ENCODE measurements at places on chromosomes 2 and 18. TPM values are rescaled to one million over a fixed set of nuclear protein-coding genes. Genes with fewer than 3 reads are reported as not detected.

DNA sequence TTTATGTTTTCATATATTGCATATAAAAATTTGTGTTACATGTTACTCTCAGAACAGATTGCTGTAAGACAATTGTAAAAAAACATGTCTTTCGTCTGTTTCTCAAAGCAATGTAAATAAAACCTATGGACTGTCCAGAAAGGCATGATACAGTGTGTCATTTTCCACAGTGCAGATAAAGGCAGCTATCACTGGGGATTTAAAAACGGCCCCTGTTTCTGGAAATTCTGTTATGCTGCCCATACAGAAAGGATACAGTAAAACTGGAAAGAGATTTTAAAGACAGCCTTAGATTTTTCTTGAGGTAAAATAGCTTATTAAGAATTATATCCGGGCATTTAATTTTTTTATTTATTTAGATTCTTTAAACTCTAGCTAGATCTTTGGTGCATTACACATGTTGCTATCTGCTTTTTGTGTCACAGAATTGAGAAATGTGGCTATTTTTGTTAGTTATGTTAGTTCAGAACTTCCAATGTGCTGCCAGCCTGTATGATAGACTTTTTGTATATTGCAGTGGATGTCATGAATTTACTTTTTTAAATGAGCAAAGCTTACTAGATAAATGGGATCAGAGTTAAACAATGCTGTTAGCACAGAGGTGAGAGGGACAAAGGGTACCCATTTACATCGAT lies 859 bp upstream of the INO80D start:
- peak; percentile 4 for DNase-seq

DNA sequence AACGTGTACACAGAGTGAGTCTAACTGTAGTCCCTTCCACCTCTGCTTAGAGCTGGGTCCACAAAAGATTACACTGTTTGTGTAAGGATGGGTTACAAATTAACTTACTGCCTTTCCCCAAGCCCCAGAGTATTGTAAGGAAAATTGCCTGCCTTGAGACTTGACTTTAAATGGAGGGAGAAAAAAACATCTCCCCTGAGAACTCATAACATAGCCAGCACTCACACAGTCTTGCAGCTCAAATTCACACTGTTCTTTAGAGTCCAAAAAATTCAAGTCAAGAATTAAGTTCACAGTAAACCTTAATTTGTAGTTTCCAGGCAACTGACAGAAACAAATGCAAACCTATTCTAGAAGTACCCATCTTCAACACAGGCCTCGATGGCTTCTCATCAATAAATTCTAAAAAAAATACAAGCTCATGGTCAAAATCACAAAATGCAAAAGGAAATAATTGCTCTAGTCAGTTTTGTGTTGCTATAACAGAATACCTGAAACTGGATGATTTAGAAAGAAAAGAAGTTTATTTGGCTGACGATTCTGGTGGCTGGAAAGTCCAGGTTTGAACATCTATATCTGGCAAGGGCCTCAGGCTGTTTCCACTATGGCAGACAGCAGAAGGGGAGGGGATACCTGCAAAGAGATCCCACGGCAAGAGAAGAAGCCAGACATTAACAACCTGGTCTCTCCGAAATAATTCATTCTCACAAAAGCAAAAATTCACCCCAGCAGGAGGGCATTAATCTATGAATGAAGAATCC lies 34.6 kb upstream of the TMEM17 start:
- no peak for DNase-seq

DNA sequence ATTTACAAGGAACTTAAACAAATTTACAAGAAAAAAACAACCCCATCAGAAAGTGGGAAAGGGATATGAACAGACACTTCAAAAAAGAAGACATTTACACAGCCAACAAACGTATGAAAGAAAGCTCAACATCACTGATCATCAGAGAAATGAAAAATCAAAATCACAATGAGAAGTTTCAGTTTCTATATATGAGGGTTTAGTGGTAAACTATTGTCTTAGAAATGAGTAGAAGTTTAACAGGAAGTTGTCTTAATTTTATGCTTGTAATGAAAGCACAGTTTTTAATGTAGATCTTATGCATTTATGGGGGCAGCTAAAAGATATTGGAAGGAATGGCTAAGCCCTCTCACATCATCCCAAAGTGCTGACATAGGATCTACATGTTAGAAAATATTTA lies 325.4 kb downstream of the ERBB4 start:
- DNase-seq: no peak

DNA sequence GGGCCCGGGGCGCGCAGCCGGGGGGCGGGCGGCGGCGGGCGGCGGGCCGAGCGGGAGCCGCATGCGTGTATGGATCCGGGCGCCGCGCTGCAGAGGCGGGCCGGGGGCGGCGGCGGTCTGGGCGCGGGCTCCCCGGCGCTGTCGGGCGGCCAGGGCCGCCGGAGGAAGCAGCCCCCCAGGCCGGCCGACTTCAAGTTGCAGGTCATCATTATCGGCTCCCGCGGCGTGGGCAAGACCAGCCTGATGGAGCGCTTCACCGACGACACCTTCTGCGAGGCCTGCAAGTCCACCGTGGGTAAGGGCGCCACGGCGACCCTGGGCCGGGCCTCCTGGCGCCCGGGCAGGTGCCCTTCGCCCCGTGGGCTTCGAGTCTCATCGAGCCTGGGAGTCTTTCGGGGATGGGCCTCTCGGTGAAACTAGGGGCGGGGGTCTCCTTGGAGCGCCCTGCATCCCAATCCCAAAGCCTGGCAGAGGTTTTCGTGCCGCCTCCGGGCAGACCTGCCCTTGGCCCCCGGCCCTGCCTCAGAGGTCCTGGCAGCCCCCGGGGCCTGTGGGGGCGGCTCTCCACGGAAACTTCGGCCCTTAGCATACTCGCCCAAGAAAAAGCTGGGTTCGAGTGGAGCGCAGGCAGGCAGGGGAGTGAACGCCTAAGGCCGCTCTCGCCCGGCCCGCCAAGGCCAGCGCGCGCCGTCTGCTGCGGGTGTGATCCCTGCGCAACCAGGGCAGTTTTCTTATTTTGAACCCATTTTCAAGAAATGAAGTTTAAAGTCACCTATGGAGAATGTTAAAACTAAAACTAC lies 622 bp downstream of the RAB12 start:
- DNase-seq: peak; percentile 18

DNA sequence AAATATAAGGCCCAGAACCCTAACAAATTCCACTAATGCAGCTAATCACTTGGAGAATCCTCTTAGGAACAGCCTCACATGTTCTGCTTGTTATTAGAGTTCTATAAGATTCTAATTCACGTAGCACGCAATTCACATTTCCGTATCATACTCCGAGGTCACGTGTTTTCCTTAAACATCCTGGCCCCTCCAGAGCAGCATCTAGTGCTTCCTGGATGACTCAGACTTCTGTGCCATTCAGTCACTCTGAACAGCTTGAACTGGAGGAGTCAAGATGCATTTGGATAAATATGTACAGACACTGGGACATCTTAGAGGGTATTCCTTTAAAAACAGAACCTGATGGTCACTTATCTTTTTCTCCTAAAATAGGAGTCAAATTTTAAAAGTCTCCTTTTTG lies 156.5 kb downstream of the MYO5B start:
- no peak for DNase-seq

DNA sequence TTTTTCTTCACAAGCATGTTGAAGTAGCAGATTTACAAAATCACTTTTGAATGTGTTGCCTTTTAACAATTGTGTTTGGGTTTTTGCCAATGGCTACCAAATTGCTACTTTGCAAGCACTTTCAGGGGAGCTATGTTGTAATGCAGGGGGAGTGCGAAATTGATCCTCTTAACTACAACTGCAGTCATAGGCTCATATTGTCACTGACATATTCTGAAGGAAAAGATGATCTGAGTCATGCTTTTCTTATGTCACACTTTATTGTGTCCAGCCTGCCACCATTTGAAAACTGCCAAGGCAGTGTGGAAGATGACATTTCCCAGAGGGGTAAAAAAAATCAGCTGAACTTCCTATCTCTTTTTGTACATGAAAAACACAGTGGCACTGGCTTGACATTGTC lies 74.9 kb downstream of the GPD2 start:
- DNase-seq: no peak

DNA sequence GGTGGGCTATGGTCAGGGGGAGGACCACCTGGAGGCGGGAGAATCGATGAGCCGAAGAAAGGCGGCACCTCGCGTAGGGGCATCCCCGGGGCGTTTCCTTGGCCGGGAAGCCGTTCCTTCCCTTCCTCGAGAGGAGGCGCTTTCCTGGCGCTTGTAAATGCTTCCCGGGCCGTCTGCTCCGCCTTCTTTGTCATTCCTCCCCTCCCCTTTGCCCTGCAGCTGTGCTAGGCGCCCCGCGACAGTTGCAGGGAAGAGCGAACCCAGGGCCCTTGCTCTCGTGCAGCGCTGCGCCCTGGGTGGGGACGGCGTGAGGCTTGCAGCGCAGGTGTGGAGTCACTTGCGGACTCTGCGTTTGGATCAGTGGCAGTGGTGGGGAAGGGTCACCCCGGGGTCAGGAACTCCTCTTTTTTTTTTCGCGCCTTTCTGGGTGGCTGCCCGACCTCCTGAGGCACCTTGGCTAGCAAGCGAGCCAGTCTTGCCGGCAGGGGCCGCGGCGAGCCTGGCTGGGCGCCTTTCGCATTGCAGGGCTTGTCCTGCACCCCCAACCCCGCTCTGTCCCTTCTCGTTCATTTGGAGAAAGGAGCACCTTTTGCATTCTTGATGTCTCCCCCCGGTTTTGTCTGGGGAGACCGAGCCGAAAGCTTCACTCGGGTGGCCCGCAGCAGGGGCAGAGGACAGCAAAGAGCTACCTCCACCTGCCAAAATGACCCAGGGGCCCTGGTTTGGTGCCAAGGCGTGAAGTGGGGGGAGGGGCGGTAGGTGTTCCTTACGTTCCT lies 858 bp downstream of the KCNS3 start:
- no peak for DNase-seq

DNA sequence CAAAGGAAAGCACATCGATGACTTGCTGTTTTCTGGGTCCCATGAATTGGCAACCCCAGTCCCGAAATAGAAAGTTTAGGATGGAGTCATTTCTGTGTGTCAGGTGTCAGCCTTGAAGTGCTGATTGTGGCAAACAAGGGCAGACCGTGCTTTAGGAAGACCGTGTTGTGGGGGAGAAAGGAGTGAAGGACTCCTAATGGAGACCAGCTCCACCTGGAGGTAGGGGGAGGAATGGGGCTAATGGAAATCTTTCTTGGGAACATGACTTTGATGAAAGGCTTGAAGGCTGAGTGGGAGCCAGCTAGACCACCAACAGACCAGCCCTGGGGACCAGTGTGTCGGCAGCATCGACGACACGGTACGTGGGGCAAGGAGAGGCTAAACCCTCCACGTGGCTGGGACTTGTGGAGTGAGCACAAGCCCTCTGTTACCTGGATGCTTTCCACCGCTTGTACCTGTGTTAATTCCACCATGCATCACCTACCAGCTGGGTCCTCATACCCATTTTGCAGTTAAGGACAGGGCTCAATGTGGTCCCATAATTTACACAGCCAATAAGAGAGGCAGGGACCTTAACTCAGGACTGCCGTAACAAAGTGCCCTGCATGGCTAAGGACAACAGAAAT lies 104.2 kb downstream of the SH3BP4 start:
- DNase-seq: no peak

Gene SRD5A2
- not detected for total RNA-seq

Gene DNER
- not detected for total RNA-seq

GRCh38 chr2:45379399-45380087 lies 231.5 kb downstream of the SRBD1 start:
- DNase-seq: no peak

GRCh38 chr18:8982416-8983183 lies 119.9 kb upstream of the NDUFV2 start:
- peak; percentile 21 for DNase-seq

Gene GPN1
- 32.4 TPM for total RNA-seq

- no peak for DNase-seq
Observed at GRCh38 chr18:275486-275885, 7.6 kb upstream of the THOC1 start.

- no peak for DNase-seq
Observed at GRCh38 chr2:218627939-218628338, 20.2 kb downstream of the PLCD4 start.

GRCh38 chr2:79513711-79514110 lies 860 bp downstream of the CTNNA2 start:
- no peak for DNase-seq

DNA sequence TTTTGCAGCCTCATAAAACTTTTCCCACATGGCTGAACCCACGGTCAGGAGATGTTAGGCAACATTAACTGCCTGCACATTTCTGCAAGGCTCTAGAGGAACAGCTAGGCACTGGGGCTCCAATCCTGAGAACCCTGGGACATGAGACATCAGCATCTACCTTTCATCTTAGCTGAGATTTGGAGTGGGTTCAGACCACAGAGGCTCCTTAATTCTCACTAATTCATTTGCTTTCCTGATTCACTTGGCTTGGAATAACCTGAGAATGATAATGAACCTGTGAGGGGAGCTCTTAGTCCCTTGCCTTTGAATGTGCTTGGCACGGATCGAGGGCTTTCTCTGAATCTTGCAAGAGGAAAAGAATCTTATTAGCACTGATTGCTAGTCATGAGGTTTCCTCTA lies 266.2 kb downstream of the FIGN start:
- DNase-seq: no peak

Gene PIEZO2
- total RNA-seq: not detected

Gene RNF152
- not detected for total RNA-seq

- DNase-seq: no peak
Observed at GRCh38 chr18:57542812-57543427, 43.6 kb downstream of the FECH start.

Gene UPP2
- total RNA-seq: not detected

- DNase-seq: no peak
Observed at GRCh38 chr2:72985891-72986683, 68.8 kb downstream of the EMX1 start.

Gene FNDC4
- total RNA-seq: not detected

Gene CHRND
- not detected for total RNA-seq

GRCh38 chr2:71156573-71156972 lies 26.1 kb downstream of the MPHOSPH10 start:
- no peak for DNase-seq

Gene E2F6
- 9.2 TPM for total RNA-seq

Gene SLC4A3
- not detected for total RNA-seq

DNA sequence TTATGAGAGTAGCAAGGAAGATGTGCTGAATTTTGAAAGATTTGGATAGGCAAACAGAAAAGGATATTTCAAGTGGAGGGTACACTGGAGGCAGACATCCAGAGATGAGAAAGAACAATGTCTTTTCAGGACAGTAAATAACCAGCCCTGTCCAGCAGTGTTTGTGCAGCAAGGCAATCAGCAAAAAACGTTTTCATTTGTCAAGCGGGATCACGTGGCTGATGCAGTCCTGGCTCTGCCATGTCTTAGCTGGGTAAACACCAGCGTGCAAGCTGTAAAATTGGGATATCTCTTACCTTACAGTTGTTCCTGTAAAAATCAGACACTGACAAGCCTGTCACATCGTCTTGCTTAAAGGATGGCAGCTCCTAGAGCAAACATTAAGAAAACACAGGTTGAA lies 67.8 kb downstream of the CWC22 start:
- DNase-seq: no peak

DNA sequence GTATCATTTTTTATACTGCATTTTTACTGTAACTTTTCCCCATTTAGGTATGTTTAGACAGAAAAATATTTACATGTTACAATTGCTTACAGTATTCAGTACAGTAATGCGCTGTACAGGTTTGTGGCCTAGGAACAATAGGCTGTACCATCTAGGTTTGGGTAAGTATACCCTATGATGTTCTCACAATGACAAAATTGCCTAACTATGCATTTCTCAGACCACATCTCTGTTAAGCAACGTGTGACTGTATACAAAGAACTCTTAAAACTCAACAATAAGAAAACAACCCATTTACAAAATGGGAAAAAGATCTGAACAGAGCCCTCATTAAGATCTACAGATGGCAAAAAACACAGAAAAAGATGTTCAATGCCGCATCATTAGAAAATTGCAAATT lies 29.4 kb downstream of the FAM210A start:
- DNase-seq: no peak

Measured in naive thymus-derived CD4-positive, alpha-beta T cell (primary cell).